CD4-positive, alpha-beta T cell treated with Interleukin-2 at 100 ng/mL for 4 hours (primary cell): ENCODE measurements at places on chromosomes 4 and X.
A peak's percentile ranks its signal among the peaks of the same experiment; 100 is the strongest.

DNA sequence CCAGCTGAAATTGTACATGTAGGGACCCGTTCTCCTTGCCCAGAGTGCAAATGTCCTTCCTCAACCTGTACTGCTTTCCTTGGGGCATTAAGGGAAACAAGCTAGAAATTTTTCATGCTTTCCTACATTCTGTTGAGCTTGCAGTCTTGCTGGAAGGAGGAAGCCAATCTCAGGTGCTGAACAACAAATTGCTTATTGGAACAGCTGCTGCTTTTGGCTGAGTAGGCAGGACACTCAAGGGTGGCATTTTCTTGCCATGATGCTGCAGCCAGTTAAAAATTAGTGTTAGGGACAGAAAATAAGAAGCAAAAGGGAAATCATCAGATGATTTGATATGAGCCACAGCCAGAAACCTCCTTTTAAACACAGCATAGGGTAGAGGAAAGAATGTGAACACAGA, 223.7 kb downstream of the QDPR start:
- no peak for DNase-seq

DNA sequence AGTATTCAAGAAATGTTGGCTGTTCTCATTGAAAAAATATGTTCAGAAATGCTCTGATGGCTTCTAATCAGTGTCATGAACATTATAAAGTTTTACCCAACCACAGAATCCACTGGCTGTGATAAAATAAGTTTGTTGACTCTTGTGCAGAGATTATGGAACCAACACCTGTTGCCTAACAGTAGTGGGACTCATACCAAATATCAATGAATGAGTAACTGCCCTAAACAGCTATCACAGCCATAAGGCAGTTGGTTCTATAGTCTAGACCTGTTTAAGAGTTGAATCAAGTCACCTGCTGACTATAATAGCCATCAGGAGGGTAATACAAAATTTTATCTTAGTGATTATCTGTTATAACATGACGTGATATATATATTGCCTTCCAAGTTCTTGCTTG, 168.3 kb downstream of the ATOH1 start:
- no peak for DNase-seq

DNA sequence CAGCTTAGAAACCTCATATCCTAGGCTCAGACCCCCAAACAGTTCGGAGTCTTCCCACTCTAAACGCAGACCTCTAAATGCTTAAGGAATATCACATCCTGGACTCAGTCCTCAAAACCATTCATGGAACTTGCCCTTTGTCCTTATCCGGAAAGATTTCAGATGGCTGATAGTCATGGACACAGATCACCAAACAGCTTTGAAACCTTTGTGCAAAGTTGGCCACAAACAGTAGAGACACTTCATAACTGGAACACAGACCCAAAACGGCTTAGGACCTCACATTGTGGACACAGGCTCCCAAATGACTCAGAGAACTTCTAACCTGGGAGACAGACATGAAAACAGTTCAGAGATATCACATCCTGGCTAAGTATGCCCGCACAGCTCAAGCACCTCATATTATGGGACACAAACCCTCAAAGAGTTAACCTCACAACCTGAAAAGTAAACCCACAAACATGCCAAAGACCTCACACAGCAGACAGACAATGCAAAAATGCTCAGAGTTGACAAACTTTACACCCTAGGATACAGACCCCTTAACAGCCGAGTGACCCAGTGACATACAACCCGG, 15.5 kb downstream of the SUV39H1 start:
- DNase-seq, result no peak

- DNase-seq, result no peak
Measured at GRCh38 chrX:10602646-10603045, 17.7 kb downstream of the MID1 start.

- DNase-seq, result no peak
Measured at GRCh38 chr4:24511371-24512063, 72.8 kb downstream of the DHX15 start.

DNA sequence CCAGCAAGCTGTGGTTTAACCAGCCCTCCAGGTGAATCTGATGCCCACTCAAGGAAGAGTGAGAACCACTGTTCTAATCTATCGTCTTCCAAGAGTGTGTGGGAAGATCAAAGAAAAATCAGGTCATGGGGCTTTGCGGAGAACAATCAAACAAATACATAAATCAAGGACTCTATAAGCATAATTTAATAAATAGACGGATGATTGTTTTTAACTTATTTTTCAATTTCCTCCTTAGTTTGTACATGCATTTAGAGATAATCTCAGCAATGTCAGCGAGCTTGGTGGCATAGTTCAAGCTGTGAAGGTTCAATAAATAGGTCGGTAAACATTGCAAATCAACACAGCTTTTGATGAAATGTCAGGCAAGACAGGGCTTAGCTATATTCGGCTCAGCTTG, 84.9 kb downstream of the DMD start:
- DNase-seq, result no peak

- DNase-seq, result peak; percentile 22
Measured at GRCh38 chrX:124098089-124098488, 136.6 kb downstream of the STAG2 start.

DNA sequence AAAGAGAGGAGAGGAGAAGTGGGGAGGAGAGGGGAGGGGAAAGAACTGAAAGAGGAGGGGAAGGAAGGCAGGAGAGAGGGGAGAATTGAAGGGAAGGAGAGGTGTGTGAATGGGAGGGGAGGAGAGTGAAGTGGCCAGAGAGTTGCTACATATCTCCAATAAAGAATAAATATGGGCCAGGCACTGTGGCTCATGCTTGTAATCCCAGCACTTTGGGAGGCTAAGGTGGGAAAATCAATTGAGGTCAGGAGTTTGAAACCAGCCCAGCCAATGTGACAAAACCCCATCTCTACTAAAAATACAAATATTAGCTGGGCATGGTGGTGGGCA, 482.4 kb downstream of the NAF1 start:
- DNase-seq, result no peak

- peak; percentile 22 for DNase-seq
Measured at GRCh38 chr4:168076989-168077725, 15.2 kb upstream of the ANXA10 start.

GRCh38 chr4:47617607-47618006, 132.5 kb downstream of the ATP10D start:
- no peak for DNase-seq

DNA sequence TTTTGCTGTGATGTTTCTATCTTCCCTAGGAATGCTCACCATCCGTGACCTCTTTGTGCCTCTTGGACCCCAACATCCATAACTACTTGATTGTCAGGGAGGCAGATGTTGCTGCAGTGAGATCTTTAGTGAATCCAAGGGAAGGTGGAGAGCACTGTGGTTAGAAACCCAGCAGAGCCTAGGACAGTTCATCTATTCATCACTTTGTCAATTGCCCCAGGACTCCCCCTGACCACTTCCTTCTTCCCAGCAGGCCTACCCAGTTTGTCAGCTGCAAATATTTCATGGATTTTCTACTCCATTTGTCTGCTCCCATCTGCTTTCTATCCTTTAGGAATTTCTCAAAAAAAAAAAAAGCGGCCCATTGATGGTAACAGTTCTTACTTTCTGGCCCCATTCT, 942.8 kb downstream of the PCDH7 start:
- no peak for DNase-seq

- DNase-seq, result no peak
Measured at GRCh38 chrX:3299636-3300035, 46.8 kb downstream of the MXRA5 start.

GRCh38 chr4:143858456-143858855, 46.9 kb downstream of the GYPE start:
- DNase-seq, result no peak

DNA sequence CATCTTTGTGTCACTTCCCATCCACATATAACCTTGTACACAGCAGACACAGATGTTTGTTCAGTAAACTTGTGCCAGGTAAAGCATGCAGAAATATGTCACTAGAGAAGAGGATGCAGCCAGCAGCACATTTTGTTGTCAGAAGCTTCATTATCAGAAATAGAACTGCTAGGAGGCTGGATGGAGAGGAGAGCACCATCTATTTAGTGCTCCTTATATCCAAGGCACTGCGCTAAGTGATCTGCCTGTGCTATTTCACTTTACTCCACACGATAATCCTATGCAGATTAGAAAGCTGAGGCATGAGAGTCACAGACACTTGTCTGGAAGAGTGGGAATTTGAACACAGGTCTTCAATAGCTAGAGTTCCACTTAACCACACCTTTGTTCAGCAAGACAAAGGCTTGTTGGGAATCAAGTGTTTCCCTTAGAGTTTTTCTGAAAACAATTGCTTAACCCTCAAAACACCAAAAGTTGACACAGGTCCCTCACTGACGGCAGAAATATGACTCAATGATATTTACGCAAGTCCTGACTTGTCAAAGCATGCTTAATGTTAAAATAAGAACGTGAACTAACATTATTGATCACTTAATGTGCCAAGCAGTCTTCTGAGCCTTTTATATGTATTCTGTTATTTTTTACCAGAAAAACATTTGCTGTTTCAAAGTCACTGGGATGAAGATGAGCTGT, 1.2 kb upstream of the QDPR start:
- DNase-seq, result no peak

GRCh38 chr4:86769794-86770193, 79.4 kb downstream of the SLC10A6 start:
- no peak for DNase-seq
